CD4-positive, alpha-beta memory T cell (primary cell): ENCODE measurements at places on chromosomes 6 and 20. TPM values are rescaled to one million over a fixed set of nuclear protein-coding genes. Genes with fewer than 3 reads are reported as not detected.

The OR2H2 gene
- not detected for total RNA-seq

The CGA gene
- total RNA-seq: not detected

The KIAA0408 gene
- total RNA-seq: 6.8 TPM

The APOM gene
- total RNA-seq: 1.3 TPM

The CD93 gene
- 1.3 TPM for total RNA-seq

The HRH3 gene
- total RNA-seq: not detected

The WFDC12 gene
- not detected for total RNA-seq

The PRDM13 gene
- not detected for total RNA-seq

The OR2B6 gene
- not detected for total RNA-seq

The RIPPLY2 gene
- total RNA-seq: not detected

The MRPS18B gene
- total RNA-seq: 44.4 TPM

The CCN2 gene
- not detected for total RNA-seq

The POM121L2 gene
- total RNA-seq: not detected

The MLIP gene
- total RNA-seq: not detected

The TCF21 gene
- total RNA-seq: not detected

The DNAJC5 gene
- total RNA-seq: 53.3 TPM
